ENCODE measurements at places on chromosomes 3 and 15. TPM values are rescaled to one million over a fixed set of nuclear protein-coding genes. Genes with fewer than 3 reads are reported as not detected.

HRG gene
- not detected for polyA plus RNA-seq

TMEM266 gene
- 0.05 TPM for polyA plus RNA-seq

PCOLCE2 gene
- 0.96 TPM for polyA plus RNA-seq

HES1 gene
- 1.3 TPM for polyA plus RNA-seq

GABRG3 gene
- not detected for polyA plus RNA-seq

Measured in AG04450 (cell line).